HL-60 (cell line): ENCODE measurements at places on chromosomes 3 and 15.

DNA sequence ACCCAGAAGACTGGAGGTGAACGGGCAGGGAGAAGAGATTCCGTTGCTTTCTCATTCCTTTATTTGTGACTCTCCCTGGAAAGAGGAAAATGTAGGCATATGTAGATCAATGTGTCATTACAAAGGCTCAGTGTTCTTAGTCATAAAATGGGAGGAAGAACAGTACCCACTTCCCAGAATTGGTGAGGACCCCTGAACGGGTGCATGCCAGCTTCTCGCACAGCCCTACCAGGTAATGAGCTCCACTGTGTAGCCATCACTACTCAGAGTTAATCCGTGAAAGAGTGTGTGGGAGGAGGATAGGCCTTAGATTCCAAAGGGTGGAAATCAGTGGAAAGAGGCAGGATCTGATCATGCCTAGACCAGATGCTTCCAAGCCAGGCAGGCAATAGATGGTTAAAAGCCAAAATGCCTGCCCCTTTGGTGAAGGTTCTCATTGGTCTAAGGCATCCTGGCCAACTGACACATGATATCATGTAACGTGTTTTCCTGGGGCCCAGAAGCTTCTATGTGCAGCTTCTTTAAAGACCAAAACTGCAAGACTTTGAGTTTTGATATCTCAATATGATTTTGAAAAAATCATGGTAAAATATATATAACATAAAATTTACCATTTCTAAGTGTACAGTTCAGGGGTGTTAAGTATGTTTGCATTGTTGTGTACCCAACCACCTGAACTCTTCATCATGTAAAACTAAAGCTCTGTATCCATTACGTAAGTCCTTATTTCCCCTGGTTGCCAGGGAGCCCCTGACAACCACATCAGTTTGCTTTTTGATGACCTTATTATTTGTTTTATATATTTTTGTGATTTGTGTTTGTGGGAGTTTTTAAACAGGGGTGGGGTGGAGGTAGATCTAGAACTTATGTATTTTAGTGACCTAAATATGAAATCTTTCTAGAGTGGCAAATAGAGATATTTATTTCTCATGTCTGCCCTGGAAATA is 402.2 kb upstream of the CFAP20DC start:
- no peak for DNase-seq

GRCh38 chr3:14553871-14554270 is 13.7 kb upstream of the GRIP2 start:
- DNase-seq, result no peak

DNA sequence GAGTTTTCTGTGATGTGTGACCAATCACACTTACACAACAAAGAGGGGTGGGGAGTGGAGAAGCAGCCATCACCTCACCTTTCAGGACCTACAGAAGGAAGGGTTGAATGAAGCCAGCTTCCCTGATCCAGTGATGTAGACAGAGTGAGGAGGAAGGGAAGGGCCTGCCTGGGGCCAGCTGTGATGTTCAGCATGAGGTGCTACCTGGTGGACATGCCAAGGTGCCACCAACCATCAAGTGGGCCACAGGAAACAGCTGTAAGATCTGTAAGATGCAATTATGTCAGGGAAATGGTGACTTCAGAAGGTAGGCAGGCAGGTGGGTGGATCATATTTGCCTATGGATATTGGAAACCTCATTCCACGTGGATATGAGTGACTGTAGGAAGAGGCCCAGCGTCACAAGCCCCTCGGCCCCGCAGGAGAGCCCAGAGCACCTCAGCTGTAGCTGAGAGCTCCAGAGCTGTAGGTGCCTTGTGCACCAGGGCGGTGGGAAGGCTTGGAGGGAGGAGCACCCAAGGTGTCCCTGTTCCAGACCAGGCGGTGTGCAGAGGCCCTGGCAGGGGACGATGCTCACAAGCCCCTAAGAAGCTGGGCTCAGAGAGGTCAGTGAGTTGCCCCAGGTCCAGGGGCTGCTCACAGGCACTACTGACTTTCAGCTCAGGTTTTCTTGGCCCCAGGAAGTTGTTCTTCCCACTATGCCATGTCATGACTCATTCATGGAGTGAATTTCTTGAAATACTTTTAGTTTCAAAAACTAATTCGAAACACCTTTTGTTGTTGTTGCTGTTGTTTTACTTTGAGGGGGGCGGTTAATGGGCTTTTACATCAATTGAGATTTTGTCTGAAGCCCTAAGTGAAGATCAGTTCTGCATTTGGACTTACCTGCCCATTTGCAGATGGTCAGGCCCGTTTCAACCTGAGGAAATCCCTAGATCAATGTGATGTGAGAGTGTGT is 94.2 kb upstream of the ALDH1A3 start:
- no peak for DNase-seq

DNA sequence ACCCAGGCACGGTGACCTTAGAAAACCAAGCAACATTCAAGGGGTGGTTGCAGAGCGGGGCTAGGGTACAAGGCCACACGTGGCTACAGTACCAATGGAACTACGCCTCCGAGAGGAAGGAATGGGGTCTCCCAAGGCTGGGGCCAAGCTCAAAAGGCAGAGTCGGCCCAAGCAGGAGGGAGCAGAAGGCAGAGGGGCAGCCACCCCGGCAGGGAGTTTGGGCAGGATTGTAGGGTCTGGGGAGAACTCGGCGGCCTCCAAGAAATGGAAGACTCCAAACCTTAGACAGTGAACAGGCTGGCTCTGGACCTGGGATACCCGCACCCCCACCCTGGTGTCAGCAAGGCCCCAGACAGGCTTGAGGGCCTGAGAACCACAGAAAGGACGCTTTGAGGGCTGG is 28.7 kb downstream of the ATRIP start:
- no peak for DNase-seq

DNA sequence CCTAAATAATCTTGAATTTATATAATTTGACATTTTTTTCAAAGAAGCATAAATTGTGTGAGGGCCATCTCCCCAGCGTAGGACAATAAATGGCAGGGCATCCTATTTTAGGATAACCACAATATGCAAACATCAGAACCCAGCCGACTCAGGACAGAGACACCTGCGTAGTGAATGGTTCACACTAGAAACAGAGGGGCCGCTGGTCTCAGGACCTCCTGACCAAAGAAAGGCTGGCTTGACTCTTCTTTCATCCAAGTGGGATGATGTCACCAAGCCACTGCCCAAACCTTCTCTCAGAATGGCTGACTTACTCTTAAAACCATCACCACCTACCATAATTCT is 162.1 kb downstream of the FOXP1 start:
- DNase-seq, result no peak

- DNase-seq, result no peak
These were observed 71.2 kb downstream of the ARPP21 start for GRCh38 chr3:35710554-35710953.

GRCh38 chr3:181755959-181756358 is 44.2 kb downstream of the SOX2 start:
- DNase-seq, result no peak

GRCh38 chr3:108455212-108455705 is 55.1 kb downstream of the MYH15 start:
- no peak for DNase-seq

DNA sequence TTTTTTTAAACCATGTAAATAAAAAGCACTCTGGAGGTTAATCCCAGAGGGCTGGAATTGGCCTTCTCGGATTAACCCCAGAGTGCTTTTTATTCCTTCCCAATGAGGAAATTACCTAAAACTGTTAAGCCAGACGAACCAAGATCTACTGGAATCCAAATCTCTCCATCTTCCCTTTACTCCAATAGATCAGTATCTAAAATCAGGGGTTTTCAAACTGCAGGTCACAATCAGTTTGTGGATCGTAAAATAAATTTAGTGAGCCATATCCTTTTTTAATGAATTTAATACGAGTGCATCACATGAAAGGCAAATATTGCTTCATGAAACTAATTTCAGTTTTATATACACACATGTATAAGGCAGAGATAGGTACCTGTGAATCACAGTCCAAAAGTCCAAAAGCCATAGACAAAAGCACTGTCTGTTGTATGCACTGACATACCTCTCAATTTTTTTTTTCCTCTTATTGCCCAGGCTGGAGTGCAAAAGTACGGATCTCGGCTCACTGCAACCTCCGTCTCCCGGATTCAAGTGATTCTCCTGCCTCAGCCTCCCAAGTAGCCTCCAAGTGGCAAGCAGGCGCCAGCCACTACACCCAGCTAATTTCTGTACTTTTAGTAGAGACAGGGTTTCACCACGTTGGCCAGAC is 61.3 kb downstream of the TBL1XR1 start:
- DNase-seq, result no peak

DNA sequence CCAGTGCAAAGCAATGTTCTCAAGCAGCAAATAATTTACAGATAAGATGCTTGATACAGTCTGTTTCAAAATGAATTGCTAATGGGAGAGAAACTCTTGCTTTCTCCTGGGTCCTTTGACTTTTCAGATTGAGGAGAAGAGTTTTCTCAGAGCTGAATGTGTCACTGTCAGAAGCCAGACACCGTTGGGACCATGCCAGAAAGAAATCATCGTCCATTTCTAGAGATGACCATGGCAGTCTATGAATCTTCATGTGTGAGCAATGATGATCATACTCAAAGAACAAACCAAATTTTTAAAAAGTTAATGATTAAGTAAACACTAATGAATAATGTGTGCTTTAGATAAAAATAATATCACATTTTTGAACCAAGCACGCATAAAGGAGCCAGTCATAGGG is 77.6 kb downstream of the ZNF385D start:
- DNase-seq, result no peak

GRCh38 chr15:76312540-76313174 is 1.4 kb upstream of the ETFA start:
- no peak for DNase-seq

GRCh38 chr15:85779249-85779648 is 15.5 kb downstream of the KLHL25 start:
- DNase-seq, result no peak

- no peak for DNase-seq
These were observed 77.4 kb upstream of the PLCL2 start for GRCh38 chr3:16807391-16807790.

DNA sequence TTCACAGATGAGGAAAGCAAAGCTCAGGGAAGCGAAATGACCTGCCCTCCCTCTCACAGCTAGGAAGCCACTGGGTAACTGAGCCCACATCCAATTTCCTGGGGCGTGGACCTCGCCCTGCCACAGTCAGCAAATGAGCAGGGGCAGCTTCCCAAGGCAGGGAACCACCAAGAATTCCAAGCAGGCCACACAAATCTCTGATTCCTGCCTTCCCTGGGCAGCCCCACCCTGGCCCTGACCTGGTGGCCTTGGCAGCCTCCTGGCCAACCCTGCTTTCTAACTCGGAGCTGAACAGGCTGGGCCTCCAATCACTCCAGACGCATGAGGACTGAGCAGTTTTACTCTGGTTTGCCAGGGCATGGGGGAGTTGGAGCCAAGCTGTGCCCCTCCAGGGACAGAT is 203.7 kb upstream of the TLE3 start:
- DNase-seq, result no peak

DNA sequence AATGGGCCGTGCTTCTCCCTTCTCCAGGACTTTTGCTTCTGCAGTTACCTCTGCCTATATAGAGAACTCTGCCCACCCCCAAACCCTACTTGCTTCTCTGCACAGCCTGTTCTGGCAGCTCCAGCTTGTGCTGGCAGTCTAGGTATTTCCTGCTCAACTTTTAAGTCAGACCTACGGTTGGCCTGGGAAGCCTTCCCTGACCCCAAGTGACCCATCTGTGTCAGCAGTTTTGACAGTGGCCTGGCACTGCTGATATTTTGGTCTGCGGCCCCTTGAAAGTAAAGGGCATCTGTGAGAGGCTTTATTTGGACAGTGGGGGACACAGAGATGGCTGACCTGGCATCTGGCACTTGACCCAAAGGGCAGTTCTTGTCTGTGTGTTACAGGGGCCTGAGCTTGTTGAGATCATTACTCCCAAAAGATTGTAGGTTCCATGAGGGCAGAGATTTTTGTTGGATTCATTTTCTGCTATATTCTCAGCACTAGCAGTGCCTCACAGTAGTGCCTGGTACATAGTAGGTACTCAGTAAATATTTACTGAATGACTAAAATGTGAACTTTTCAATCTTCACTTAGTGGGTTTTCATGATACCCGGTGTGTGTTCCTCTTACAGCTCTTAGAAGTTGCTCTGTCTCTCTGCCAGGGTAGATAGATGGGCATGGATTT is 55.2 kb upstream of the TRAK1 start:
- DNase-seq, result no peak

- no peak for DNase-seq
These were observed 43.6 kb upstream of the TNIK start for GRCh38 chr3:171503817-171504216.

GRCh38 chr3:147383617-147384016 is 22.7 kb downstream of the ZIC4 start:
- DNase-seq, result no peak

DNA sequence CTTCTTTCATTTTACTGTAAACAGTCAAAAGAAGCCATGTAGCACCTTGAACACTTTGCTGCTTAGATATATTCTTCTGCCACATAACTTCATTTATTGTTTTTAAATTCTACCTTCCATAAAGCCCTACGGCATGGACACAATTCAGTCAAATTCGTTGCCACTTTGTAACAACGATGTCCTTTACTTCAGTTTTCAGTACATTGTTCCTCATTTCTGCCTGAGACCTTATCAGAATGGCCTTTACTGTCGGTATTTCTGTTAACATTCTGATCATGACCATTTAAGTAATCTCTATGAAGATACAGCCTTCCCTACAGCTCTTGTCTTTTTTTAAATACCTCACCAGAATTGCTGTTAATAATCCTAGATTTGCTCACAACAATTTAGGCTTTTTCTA is 466.9 kb downstream of the NAALADL2 start:
- DNase-seq, result no peak

GRCh38 chr3:183907176-183907575 is 22.5 kb upstream of the PARL start:
- no peak for DNase-seq

GRCh38 chr3:67018789-67019526 is 20.9 kb downstream of the KBTBD8 start:
- no peak for DNase-seq

GRCh38 chr3:185046164-185046515 is 106.7 kb downstream of the C3orf70 start:
- no peak for DNase-seq

DNA sequence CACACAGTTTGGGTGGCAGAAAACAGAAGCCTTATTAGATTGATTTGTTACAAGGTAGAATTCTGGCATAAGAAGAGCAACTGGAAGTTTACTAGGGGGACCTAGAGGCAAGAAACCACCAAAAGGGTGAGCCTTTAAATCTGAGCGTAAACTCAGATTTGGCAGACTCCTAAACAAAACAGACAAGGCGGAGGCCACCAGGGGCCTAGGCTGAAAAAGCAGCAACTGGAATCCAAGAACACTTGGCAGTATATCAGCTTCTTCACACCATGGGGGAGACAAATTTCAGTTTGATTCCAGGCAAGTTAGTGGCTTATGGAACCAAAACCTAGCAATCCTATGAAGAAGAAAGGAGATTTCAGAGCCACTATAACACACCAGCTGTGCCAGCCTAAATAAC is 220.0 kb downstream of the C3orf38 start:
- DNase-seq, result no peak

DNA sequence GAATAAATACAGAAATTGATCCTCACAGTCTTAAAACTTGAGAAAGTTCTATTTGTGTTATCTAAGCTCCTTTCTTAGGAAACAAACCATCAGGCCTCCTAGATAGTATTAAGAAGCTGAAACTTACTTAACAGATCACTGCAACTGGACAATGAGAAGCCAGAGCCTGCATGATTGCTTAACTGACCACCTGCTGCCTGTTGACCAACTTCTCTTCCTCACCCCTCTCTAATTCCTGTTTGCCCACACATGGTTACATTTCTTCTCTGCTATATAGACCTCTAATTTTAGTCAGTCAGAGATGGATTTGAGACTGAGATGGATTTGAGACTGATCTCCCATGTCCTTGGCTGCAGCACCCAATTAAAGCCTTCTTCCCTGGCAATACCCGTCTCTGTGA is 13.5 kb downstream of the CCPG1 start:
- DNase-seq, result peak; percentile 83
